ENCODE measurements at places on chromosomes 12 and 14.

- no peak for DNase-seq
These were observed 42.7 kb upstream of the FLRT2 start for GRCh38 chr14:85487215-85487614.

DNA sequence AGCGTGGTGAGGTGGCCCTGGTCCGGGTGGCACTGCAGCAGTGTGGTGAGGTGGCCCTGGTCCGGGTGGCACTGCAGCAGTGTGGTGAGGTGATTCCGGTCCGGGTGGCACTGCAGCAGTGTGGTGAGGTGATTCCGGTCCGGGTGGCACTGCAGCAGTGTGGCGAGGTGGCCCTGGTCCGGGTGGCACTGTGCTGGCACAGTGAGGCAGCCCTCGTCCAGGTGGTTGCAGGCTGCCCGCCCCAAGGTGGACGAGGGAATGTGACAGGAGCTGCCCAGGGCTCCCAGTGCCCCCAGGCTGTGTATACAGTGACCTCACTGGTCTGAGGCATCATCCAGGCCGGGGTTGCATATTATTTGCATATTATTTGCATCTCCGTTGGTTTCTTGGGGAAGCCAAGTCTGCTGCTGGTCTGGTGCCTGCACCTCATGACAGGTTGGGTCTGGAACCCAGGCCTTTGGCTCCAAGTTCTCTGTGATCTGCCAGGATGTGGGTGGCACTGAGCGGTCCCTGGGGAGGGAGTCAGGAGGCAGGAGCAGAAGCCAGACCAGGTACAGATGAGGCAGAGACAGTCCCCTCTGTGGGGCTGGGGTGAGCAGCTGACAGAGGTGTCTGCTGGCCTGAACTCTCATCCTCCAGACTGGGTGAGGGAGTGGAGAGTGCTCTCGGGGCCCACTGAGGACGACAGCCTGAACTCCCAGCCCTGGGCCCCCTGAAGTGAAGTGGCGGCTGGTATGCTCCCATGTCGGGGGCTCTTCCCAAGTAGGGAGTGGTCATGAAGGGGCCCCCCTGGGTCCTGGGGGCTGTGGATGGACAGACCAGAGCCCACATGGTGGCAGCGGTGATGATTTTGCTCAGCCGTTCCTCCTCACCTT lies 79.3 kb downstream of the KIF26A start:
- DNase-seq: no peak

DNA sequence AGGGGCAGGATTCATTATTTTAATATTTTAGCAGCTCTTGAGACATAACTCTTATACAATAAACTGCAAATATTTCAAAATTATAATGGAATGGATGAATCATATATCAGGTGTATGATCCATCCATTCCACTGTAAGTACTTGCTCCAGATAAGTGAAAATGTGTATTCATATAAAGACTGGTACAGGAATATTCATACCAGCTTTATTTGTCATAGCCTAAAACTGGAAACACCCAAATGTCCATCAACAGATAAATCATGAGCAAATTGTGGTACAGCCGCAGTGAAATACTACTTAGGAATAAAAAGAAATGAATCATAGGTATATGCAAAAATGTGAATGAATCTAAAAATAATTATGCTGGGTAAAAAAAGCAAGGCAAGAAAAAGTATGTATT lies 263.6 kb upstream of the SYT10 start:
- DNase-seq: no peak

DNA sequence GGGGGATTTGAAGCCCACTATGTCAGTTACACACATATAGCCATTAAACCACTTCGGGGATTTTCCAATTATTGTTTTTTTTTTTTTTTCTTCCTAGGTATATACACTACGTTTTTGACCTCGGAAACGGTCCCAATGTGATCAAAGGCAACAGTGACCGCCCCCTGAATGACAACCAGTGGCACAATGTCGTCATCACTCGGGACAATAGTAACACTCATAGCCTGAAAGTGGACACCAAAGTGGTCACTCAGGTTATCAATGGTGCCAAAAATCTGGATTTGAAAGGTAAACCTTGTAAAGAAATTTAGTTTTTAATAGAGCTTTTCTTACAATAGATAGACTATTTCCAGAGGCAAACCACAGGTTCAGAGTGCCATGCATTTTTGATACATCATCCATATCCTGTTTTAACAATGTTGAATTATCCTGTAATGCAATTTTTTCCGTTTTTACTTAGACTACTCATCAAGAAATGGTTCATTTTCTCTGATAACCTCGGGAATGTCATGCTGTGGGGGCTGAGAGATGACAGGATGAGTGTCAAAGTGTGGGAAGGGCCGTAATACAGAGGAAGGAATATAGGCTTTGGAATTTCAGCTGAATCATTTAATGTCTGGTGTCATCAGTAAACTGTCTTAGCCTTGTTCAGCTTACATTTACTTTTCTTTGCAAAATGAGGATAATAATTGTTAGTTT lies 797.1 kb downstream of the NRXN3 start:
- no peak for DNase-seq

DNA sequence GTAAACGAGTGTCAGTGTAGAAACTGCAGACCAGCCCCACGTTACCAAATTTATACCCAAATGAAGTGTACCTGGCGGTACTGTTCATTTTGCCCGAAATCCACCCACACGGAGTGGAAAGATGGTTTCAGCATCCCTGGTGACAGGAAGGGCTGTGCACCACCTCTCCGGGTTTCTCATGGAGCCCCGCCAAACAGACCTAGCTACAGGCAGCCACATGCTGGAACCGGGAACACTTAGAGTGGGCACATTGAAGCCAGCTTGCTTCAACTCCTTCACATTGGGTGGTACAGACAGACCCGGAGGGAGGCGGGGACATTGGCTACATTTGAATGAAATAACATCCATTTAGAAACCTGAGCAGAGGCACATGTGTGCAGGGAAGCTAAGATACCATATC lies 84.4 kb downstream of the PPP2R5C start:
- DNase-seq: no peak

DNA sequence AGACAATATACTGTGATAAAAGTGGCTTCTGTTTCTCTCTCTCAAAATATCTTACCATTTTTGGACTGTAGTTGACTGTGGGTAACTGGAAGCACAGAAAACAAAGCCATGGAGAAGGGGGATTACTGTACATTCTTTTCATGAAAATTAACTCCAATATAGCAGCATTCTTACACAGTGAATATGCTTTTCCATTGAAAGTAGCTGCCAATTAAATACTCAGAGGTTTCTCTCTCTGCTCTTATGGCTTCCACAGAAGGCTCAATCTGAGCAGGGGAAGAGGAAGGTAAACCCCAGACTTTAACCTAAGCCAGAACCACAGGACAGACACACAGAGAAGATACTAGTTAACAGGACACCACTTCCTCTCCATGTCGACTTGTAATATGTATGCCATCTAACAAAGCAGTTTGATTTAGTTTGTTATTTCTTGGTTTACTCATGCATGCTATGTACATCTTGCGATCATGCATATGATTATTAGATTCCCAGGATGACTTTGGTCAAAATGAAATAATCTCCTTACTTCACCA lies 150.2 kb downstream of the SSPN start:
- DNase-seq: no peak

DNA sequence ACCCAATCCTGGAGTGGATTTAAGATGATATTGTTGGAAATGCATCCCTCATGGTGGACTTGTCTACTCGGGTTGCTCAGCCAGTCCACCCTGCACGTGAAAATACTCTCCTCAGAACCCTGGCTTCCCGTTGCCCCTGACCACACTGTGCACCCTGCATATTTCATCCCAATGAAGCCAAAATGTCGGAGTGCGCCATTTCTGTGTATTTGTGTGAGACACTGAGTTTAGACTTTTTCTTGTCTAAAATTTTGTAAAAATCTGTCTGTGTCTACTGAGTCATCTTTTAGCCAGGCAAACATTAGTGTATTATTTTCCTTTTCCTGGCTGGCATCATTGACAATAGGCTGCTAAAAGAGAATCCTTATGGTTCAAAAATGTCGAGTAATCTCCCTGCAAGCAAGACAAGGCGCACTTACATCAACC lies 485 bp upstream of the PNMA1 start:
- DNase-seq: no peak

DNA sequence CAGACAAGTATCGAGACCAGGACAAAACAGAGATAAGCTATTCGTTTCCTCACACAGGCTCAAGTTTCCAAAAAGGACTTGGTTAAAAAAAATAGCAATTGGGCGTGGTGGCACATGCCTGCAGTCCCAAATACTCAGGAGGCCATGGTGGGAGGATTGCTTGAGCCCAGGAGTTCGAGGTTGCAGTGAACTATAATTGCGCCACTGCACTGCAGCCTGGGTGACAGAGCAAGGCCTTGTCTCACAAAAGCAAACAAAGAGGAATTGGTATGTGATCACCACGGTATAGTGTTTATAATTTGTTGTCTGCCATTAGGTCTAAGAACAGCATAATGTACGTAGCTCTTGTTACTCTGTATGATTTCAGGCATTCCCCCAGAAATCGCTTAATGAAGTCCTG lies 175.3 kb downstream of the DERA start:
- no peak for DNase-seq

DNA sequence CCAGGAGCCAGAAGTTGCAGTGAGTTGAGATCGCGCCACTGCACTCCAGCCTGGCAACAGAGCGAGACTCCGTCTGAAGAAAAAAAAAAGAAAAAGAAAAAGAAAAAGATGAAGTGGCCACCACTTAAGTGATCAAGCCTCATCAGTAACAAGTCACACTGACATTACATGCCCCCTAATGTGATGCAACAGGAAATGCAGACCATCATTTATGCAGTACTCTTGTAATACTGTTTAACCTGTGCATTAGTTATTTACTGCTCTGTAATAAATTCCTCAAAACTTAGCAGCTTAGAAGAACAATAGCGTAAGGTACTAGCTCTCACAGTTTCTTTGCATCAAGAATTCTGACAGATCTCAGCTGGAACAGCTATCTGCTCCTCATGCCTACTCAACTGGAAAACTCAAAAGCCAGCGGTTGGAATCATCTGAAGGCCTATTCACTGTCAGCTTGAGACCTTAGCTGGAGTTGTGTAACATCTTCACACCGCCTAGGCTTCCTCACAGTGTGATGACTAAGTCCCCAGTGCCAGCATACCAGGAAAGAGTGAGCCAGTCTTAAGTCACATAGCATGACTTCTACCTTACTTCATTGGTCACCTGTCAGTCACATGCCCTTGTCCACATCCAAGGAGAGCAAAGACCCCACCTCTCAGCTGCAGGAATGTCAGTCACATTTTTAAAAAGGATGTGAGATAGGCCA lies 31.5 kb downstream of the EPS8 start:
- peak; percentile 84 for DNase-seq

DNA sequence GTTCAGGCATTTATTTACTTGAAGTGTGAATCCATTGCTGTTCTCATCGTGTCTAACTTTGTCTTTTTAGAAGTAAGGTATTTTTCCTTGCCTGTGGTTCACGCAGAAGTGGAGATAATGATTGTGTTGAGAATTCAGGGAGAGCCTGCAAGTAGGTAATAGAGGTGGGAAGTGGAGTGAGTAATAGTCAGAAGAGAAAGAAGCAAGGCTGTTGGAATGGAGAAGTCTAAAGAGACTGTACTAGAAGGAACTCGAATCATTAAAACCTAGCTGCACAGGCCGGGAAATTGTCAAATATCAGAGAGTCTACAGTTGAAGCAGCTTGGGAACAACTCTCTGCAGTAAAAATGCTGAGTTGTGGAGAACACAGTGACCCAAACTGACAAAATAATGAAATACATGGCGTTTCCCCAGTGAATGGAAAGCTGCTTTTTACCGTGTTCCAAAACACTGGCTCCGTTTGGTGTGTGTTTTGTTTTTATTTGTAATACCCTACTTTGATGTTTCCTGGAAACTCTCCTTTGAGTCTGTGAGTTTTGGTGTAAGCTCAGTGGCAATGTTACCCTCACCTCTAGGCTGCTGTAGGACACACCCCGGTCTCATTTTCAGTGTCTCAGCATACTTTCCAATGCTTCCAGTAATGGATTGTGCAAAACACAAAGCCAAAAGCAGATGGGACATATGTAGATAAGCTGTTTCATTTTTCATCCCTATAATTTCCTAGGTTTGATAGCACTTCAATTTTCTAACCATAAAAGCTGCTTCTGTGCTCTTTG lies 146.6 kb downstream of the CRADD start:
- no peak for DNase-seq

DNA sequence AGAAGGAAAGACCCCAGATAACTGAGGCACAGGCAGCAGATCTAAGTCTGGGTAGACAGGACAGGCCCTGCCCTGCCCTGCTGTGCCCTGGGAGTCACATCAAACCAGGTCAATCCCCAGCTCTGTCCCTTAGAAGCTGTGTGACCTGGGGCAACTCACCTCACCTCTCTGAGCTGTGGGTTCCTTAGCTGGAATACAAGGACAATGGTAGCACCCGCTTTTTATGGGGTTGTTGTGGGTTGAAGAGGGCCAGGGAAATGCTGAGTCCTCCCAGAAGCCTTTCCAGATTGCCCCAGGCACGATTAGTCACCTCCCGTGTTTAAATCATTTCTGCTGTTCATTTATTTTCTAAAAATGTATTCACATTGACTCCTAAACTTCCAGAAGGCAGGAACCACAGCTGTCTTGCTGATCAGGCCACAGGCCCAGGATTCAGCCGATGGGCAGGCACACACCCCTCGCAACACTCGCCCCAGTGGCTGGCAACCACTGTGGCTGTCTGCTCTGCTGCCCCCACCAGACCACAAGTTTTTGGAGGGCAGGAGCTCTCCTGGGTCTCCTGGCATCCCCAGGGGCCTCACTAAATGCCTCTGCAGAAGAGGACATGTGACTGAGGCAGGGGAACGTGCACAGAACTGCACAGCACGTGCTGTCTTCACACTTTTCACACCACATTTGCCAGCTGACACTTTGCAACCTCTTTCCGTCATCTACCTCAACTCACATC lies 3.0 kb downstream of the SELPLG start:
- DNase-seq: no peak

DNA sequence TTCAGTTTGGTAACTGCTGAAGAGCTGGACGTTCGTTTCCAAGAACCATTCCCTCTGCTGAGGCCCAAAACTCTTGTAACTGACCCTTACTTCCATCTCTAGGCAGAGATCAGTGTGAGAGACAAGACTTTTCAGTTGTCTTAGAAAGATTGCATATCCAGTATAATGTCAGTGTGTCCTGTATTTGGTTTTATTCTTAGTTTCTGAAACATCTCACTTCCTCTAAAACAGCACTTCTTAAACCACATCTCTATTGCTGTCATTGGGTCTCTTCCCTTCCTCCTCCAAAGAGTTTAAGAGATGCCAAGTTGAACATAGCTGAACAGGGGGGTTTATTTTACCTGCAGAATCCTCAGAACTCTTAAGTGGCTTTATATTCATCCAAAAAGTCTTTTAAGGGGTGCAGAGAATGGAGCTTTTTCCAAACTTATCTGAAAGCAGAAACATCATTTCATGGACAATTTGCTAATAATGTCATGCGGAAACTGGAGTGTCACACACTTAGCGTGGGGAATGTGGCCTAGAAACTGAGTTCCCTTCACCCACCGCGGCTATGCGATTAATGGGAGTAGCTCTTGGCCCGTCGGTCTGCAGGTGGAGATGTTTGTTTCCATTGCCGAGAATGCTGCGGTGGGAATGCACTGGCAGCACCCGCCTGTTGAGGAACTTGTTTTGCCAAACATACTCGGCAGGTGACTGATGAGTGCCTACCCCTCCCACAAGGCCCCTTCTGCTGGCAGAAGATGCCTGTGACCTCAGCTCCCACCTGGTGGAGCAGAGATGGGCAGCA lies 148.2 kb downstream of the ADGRD1 start:
- no peak for DNase-seq

- no peak for DNase-seq
These were observed 85.9 kb upstream of the NCOR2 start for GRCh38 chr12:124653169-124653931.

GRCh38 chr14:98501836-98502235 lies 770.2 kb downstream of the BCL11B start:
- no peak for DNase-seq
